ENCODE measurements at places on chromosomes 7 and 10.

DNA sequence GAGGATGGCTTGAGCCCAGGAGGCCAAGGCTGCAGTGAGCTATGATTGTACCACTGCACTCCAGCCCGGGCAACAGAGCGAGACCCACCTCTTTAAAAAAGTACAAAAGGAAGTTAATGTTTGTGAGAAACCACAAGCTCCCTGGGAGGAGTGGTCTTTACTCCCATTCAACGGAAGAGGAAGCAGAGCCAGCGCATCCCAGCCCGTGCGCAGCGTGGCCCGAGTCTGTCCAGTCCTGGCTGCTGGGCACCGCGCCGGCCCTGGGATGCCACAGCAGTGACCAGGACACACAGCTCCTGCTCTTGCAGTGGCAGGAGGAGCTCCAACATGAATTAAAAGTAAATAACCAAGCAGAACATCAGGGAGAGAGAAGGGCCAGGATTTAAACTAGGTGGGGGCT, 68.4 kb downstream of the ELFN1 start:
- DNase-seq, result no peak

DNA sequence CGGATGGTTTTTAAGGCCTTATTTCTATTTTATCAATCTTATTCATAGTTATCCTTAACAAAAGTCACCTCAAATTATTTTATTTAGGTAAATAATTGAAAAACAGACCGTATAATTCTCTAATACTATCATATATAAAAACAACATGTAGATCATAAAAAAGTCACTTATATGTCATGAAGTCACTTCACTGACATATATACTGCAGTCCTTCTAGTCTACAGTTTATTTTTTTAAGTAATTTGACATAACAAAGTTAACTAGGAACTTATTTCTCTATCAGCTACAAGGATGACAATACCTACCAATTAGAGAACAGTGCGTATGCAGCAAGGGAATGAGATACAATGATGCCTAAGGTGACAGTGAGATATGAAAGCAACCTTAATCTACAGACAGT, 26.2 kb downstream of the JMJD1C start:
- DNase-seq, result no peak

DNA sequence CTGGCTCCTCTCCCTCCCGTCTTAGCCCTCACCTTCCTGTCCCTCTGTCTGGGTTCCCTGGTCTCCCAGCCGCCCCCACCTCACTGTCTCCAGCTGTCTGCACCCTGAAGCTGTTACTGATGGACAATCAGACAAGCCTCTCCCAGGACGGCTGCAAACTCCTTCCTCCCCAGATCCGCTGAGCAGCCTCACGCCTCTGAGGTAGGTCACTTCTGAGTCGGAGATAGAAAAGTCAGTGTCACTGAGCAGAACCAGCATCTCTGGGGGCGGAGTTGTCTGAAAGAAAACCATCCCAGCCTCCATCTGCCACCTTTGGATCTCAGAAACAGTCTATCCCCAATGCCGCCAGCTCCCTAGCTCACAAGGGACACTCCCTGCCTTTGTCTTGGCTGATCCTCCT, 27.4 kb downstream of the FAM241B start:
- no peak for DNase-seq

- DNase-seq, result no peak
Observed at GRCh38 chr10:48611133-48611532, 6.3 kb upstream of the ARHGAP22 start.

GRCh38 chr7:40535678-40536077, 400.9 kb downstream of the SUGCT start:
- DNase-seq, result no peak

DNA sequence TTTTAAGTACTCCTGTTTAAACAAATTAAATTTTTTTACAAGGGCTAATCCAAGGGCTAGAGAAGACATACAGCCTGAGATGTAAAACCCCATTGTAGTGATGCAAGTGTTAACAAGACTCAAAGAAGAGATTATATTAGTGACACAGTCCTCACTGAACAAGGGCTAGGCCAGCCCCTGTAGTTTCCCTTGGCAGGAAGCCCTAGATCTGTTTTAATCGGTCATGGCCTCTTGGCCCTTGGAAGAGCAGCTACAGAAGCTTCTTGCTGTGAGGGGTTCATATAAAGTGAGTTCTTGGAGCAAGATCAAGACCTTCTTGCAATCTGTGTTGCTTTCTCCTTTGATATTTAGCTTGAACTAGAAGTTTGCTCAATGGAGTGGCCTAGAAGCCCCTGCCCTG, 1339.4 kb downstream of the XPNPEP1 start:
- no peak for DNase-seq

DNA sequence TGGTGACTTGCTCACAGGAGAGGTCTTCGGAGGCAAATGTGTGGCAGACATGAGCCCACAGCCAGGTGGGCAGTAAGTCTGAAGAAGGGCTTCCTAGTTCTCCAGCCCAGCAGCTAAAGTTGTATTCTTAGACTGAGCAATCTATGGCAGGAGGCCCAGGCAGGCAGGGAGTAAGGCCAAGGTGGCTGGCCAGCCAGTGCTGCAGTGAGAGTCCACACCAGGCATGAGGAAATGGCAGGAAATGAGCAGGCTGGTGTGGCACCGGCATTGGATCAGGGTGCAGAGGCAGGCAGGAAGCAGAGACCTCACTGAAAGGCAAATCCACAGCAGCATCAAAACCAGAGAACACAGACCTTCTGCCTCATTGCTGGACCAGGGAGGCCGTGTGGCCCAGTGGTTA, 84.6 kb upstream of the PDE1C start:
- DNase-seq, result no peak

- DNase-seq, result no peak
Observed at GRCh38 chr10:104906112-104906511, 265.0 kb downstream of the SORCS3 start.

DNA sequence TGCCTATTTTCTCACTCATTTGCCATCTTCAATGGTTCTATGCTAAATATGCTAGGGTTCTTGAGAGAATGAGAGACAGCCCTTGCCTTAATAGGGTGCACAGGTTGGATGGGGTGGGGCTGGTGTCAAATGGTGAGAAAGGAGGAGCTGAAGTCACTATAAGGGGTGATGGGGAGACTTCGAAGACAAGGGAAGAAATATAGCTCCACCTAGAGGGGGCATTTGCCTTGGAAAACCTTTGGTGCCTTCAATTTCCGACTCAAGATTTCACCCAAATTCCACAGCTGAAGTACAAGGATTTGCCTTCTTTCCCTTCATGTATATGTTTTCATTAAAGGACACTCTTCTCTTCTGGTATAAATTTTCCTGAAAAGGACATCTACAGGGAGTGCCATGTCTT, 5.6 kb downstream of the PTN start:
- no peak for DNase-seq

DNA sequence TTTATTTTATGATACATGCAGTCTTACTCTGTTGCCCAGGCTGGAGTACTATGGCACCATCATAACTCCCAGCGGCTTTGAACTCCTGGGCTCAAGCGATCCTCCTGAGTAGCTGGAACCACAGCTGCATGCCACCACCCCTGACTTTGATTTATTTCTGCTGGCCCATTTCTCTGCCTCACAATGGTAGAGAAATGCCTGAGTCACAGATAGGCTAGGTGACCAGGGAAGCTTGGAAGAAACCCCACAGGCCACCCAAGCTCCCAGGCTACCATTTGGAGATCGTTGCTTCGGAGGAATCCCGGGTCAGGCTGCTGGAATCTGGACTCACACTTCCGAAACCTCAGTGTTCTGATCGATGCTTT, 17.4 kb upstream of the BAIAP2L1 start:
- no peak for DNase-seq

GRCh38 chr10:86300931-86301830, 65.4 kb downstream of the GRID1 start:
- DNase-seq, result no peak

- DNase-seq, result no peak
Observed at GRCh38 chr10:60167050-60167449, 222.6 kb downstream of the ANK3 start.

- DNase-seq, result no peak
Observed at GRCh38 chr10:19014034-19014433, 34.6 kb upstream of the MALRD1 start.

DNA sequence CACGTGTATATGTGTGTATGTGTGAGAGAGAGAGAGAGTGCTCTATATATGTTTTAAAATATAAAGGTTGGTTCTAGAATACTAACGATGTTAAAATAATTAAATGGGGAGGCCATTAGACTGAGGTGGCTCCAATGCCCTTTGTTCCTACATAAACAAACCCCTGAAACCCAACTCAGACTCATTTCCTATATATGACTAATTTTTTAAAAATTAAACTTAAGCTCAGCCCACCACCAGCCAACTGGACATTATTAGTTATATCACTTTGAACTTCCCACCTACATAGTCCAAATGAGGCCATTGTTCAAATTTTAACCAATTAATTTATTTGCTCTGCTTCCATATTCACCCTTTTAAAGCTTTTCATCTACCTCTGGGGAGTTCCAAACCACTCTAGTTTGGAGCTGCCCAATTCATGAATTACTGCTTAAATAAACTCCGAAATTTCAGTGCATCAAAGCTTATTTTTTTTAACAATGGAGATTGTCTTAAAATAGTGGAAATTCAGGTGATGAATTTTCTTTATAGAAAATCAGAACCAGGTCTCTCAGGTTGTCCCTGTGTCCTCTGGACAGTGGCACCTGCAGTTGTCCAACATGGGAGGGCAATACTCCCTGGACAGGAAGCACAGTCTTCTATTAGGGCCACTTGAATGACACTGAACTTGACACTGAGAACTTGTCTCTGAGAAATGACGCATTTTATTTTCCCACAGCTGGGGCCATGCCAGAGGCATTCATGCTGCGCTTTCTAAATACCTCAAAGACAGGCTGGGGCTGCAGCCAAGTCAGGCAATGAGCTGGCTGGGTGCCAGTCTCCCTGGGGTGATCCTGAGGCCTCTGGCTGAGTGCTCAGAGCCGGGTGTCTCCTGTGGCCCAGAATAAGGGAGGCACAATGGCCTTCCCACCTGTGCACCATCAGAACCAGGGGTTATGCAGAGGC, 109.5 kb upstream of the TMEM72 start:
- DNase-seq, result no peak

- no peak for DNase-seq
Observed at GRCh38 chr10:20972925-20973324, 75.8 kb upstream of the NEBL start.

GRCh38 chr10:28120795-28121194, 121.9 kb upstream of the ODAD2 start:
- no peak for DNase-seq

DNA sequence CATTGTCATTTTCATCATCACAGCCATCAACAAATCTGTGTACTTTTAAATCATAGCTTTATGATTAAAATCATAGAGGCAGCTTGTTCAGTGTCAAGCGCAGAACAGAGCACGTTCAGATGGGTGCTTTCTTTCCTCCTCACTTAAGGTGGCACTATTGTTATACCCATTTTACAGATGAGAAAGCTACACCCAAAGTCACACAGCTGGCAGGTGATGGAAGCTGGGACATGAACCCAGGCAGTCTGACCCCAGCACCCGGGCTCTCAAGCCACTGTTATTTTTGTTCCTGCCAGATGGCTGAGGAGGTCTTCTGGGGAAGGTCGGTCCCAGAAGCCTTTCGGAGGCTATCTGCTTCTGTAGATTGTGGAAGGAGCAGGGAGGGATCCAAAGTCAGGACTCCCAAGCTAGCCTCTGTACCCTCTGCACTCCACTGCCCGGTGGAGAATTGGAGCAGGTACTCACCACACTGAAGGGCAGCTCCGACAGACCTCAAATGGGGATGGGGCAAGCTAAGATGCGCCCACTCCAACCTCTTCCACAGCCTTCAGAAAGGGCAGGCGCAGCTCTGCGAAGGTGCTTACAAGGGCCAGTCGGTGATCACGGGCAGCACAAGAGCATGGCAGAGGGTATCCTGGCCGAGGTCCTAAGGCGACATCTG, 610 bp downstream of the AVPI1 start:
- DNase-seq, result peak; percentile 30

GRCh38 chr10:87844837-87845623, 18.3 kb downstream of the KLLN start:
- DNase-seq, result no peak

- DNase-seq, result no peak
Observed at GRCh38 chr7:113639221-113639620, 279.6 kb downstream of the PPP1R3A start.

DNA sequence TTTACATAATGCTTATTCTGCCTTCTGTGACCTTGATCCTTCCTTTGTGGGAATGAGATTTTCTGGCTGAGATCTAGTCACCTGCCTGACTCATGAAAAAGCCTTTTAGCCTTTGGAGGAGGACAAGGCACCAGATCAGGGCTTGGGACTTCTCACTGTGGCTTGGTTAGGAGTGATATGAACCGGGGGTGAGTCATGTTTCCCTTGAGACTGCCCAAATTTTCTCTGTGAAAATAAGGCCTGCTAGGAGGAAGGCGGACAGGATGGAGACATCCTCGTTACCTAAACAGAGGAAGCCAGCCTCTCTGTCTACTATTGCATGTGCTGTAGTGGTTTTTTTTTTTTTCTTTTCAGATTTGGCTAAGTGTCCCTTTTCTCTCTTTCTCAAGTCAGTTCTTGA, 57.8 kb downstream of the EVX1 start:
- DNase-seq, result no peak

- DNase-seq, result no peak
Observed at GRCh38 chr10:18313626-18314025, 173.4 kb downstream of the CACNB2 start.

GRCh38 chr7:71480791-71481190, 348.8 kb downstream of the GALNT17 start:
- no peak for DNase-seq

- DNase-seq, result no peak
Observed at GRCh38 chr7:53697913-53698312, 662.5 kb downstream of the POM121L12 start.

GRCh38 chr7:23662124-23662983, 17.6 kb upstream of the FAM221A start:
- no peak for DNase-seq

DNA sequence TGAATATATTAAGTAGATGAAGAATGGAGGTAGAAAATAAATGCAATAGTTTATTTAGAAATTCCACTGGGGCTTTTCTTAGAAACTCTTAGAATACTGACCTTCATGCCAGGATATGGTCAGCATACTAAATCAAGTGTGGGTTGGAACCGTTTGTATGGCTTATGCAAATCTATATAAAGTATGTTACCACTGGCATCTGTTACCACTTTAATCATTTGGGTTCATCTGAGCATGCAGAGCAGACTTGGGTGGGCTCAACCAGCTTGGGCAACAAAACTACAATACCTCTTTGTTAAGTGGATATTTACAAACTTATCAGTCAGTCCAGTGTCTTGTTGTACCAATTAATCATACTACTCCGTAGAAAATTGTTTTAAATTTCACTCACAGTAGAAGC, 125.8 kb downstream of the CRPPA start:
- no peak for DNase-seq

- DNase-seq, result no peak
Observed at GRCh38 chr7:134356421-134356936, 39.7 kb upstream of the SLC35B4 start.

GRCh38 chr7:31493714-31494181, 20.1 kb upstream of the ITPRID1 start:
- no peak for DNase-seq

All from CD4-positive, alpha-beta T cell treated with Interleukin-17A for 1 hour (primary cell).